HCT116 (cell line): ENCODE measurements at places on chromosomes 3 and 15. TPM values are rescaled to one million over a fixed set of nuclear protein-coding genes. Genes with fewer than 3 reads are reported as not detected.

Gene GPR160
- 9.9 TPM for total RNA-seq

Gene PRR20G
- 0.30 TPM for total RNA-seq

- DNase-seq, result no peak
These were observed 135.3 kb downstream of the FMN1 start for GRCh38 chr15:33059184-33059583.

DNA sequence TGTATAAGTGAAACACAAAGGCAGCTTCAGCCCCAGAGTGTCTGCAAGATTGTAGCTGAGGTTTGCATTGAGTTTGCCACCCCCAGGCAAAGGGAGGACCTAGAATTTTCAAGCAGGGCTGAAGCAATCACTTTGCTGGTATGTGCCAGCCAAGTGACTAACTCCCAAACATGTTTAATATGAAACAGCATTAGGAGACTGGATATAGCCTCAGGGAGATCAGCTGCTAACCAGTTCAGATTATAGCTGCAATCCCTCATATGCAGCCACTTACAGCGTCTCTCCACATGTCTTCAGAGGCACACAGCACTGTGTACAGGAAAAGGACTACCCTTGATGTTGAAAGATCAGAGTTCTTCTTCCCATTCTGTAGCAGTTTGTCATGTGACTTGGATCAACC lies 38.4 kb upstream of the PPP2R3A start:
- no peak for DNase-seq

- DNase-seq, result no peak
These were observed 156.7 kb upstream of the SMAD3 start for GRCh38 chr15:66908744-66909095.

DNA sequence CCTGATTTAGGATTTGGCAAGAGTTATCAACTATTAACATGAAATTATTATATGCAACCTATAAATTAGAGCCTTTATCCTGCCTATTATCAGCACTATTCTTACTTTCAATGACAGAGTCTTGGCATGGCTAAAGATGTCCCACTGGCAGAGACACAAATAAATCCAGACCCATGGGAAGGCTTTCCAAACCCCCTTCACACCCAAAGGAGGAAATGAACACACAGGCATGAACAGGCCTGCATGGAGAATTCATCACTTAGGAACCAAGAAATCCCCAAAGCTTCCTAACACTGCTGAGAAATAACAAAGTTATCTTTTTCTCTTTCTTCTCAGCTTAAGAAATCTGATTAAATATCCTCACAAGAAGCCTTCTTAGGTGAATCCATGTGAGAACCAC lies 213.9 kb downstream of the OCA2 start:
- DNase-seq, result no peak

DNA sequence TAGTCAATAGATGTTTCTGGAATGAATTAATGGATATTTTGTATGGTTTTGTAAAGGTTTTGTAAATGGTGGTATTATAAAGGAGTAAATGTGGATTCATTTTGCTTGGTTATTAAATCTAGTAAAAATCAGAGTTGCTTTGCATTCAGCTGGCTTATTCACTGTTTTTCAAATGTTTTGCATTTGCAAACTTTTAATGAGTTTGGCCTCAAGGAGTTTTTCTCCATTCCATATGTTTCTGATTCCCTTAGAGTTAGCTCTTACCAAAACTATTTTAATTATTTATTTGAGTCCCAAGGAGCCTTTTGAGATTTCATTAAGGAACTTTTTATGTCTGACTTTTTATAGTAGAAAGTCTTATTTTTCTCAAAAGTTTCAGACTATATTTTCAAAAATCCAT lies 992.2 kb downstream of the DIPK2A start:
- DNase-seq, result no peak
